ENCODE measurements at places on chromosomes 4 and X.

GRCh38 chr4:52058275-52058674 lies 7.2 kb downstream of the SPATA18 start:
- H3K27me3 ChIP-seq: peaks cover 15% of the 10 kb centered on the region
- peaks cover 3% of the 10 kb centered on the region for H3K36me3 ChIP-seq
- DNase-seq: no peak
- no peak overlapping the region for H3K4me3 ChIP-seq

DNA sequence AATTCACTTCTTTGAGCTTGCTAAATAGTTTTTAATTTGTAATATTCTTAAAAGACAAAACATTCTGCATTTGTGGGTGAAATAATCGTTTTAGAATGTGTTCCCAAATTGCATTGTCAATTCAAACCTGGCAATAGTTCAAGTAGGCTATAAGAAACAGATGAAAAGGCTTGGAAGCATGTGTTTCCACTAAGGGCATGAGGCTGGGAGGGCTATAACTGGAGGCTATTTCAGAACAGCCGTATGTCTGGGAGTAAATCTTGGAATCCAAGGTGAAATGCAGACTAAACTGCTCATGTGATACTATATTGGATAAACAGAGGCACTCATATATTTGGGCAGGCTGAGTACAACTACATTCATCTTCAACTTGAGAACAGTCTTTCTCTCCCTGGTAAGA lies 117.4 kb upstream of the GRPR start:
- H3K4me3 ChIP-seq: no peak overlapping the region
- H3K36me3 ChIP-seq: no peaks in the 10 kb centered on the region
- H3K4me1 ChIP-seq: peaks cover 8% of the 10 kb centered on the region
- peaks cover 2% of the 10 kb centered on the region for H3K27me3 ChIP-seq
- no peak overlapping the region for H3K27ac ChIP-seq

DNA sequence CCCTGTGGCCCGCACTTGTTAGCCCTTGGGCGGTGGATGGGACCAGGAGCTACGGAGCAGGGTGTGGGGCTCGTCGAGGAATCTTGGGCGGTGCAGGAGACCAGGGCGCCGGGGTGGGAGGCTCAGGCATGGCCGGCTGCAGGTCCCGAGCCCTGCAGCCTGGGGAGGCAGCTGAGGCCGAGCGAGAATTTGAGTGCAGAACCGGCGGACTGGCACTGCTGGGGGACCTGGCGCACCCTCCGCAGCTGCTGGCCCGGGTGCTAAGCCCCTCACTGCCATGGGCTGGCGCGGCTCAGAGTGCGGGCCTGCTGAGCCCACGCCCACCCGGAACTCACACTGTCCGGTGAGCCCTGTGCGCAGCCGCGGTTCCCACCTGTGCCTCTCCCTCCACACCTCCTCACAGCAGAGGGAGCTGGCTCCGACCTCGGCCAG lies 73.6 kb upstream of the TLL1 start:
- H3K27me3 ChIP-seq: no peaks in the 10 kb centered on the region
- no peak overlapping the region for H3K4me3 ChIP-seq

GRCh38 chr4:182254026-182254780 lies 11.0 kb downstream of the TENM3 start:
- H3K36me3 ChIP-seq: peaks cover 2% of the 10 kb centered on the region
- DNase-seq: no peak
- H3K4me3 ChIP-seq: no peak overlapping the region
- no peak overlapping the region for H3K27ac ChIP-seq
- no peaks in the 10 kb centered on the region for H3K27me3 ChIP-seq

- peaks cover 7% of the 10 kb centered on the region for H3K36me3 ChIP-seq
- H3K4me1 ChIP-seq: peaks cover 43% of the 10 kb centered on the region
- DNase-seq: peak; percentile 59
- H3K27ac ChIP-seq: peak overlapping the region; percentile 92
- peak overlapping the region; percentile 100 for H3K4me3 ChIP-seq
Observed at GRCh38 chr4:186725469-186726425, 2.1 kb upstream of the FAT1 start.

GRCh38 chr4:179398414-179398813 lies 1956.2 kb upstream of the AGA start:
- H3K36me3 ChIP-seq: no peaks in the 10 kb centered on the region
- no peaks in the 10 kb centered on the region for H3K27me3 ChIP-seq
- no peak overlapping the region for H3K27ac ChIP-seq
- no peak for DNase-seq
- H3K4me1 ChIP-seq: no peaks in the 10 kb centered on the region

- no peak overlapping the region for H3K4me3 ChIP-seq
- DNase-seq: no peak
- H3K4me1 ChIP-seq: no peaks in the 10 kb centered on the region
- no peaks in the 10 kb centered on the region for H3K27me3 ChIP-seq
Observed at GRCh38 chrX:149036086-149036485, 469.0 kb downstream of the IDS start.

- no peaks in the 10 kb centered on the region for H3K27me3 ChIP-seq
- no peaks in the 10 kb centered on the region for H3K36me3 ChIP-seq
- DNase-seq: no peak
- peak overlapping the region; percentile 7 for H3K27ac ChIP-seq
Observed at GRCh38 chr4:19987746-19988145, 264.0 kb upstream of the SLIT2 start.

DNA sequence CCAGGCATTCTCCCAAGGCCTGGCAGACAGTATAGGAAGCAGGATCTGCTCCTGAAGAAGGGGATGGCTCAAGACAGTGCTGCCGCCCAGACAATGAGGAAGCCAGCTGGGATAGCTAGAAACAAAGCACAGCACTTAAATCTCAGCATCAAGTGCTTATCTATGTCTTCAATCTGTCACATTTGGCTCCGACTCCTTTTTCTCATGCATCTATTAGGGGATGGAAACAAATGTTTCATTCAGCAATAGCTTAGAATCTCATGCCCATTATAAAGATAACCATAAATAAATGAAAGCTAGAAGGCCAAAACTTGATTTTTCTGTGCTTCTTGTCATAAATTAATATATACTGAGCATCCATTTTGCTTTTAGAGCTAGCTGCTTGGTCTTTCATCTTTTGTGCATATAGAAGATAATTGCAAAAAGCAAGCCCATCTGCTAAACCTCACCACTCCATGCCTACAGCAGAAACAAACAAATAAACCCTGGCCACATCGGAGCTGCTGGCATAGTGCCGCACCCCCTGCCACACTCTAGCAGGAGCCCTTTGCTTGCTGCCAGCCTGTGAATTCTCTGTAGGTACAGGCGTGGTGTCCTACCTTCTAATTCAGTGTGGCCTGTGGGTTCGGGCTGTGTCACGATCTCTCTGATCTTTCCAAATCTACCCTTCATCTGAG lies 75.9 kb downstream of the AASDH start:
- peaks cover 12% of the 10 kb centered on the region for H3K36me3 ChIP-seq
- no peaks in the 10 kb centered on the region for H3K27me3 ChIP-seq
- no peak overlapping the region for H3K27ac ChIP-seq
- H3K4me1 ChIP-seq: no peaks in the 10 kb centered on the region
- DNase-seq: no peak

DNA sequence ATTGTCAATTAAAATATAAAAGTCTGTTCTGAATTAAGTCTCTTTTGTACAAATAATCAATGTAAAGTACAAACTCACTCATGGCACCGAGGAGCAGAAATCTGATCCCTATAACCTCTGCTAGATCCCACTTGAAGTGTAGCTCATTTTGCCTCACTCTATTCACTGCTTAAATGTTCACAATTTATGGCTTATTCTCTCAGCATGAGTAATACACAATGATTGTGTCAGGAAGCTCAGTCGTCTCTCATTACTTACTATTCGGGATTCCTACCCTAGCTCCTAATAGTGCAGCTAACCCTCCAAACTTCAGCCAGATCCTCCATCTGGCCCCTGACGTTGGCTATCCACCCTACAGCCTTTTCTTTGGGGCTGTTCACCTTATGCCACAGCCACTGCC lies 4.7 kb upstream of the AMMECR1 start:
- DNase-seq: no peak
- no peak overlapping the region for H3K4me3 ChIP-seq
- H3K36me3 ChIP-seq: no peaks in the 10 kb centered on the region
- peaks cover 38% of the 10 kb centered on the region for H3K27me3 ChIP-seq
